SK-N-DZ (cell line): ENCODE measurements at places on chromosomes 7 and 10.

GRCh38 chr7:134823400-134823799 is 44.0 kb downstream of the CALD1 start:
- no peak for DNase-seq

- no peak for DNase-seq
These were observed 36.6 kb downstream of the ABCB5 start for GRCh38 chr7:20651960-20652544.

- peak; percentile 66 for DNase-seq
These were observed 745.1 kb upstream of the LRRTM3 start for GRCh38 chr10:66180581-66181318.

DNA sequence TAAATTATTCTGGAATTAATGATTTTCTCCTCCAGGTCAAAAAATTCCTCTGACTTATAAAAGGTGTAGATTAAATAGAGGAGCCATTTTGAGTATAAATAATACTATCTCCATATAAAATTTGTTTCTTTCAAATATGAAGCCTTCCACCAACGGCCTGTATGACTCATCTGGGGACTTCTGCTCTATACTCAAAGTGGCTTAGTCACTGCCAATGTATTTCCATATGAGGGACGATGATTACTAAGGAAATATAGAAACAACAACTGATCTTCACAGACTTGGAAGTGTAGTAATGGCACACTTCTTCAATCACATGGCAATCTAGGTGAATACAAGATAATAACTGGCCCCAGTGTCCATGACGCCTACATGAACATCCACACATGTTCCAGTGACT is 335.6 kb upstream of the HGF start:
- no peak for DNase-seq

DNA sequence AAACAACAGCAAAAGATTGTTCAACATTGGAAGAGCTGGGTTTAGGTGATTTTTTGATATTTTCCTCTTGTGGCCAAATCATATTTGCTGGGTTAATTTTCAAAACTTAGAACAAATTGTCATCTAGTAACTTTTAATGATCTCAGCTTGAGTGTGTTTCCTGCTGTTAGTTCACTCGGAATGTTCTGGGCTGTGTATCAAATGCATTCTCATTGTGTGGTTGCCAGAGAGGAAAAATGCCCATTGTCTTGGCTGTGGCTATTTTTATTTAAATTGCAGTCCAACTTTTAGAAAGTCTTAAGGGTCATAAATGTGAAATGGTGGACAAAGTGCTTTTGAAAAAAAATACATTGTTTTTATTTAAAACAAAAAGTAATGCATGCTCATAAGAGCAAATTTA is 542.0 kb downstream of the TNS3 start:
- DNase-seq = no peak

GRCh38 chr7:91239772-91240171 is 24.5 kb upstream of the FZD1 start:
- no peak for DNase-seq

- no peak for DNase-seq
These were observed 75.0 kb downstream of the GPR26 start for GRCh38 chr10:123741146-123741545.

GRCh38 chr7:4633012-4633411 is 49.1 kb upstream of the FOXK1 start:
- DNase-seq = no peak

DNA sequence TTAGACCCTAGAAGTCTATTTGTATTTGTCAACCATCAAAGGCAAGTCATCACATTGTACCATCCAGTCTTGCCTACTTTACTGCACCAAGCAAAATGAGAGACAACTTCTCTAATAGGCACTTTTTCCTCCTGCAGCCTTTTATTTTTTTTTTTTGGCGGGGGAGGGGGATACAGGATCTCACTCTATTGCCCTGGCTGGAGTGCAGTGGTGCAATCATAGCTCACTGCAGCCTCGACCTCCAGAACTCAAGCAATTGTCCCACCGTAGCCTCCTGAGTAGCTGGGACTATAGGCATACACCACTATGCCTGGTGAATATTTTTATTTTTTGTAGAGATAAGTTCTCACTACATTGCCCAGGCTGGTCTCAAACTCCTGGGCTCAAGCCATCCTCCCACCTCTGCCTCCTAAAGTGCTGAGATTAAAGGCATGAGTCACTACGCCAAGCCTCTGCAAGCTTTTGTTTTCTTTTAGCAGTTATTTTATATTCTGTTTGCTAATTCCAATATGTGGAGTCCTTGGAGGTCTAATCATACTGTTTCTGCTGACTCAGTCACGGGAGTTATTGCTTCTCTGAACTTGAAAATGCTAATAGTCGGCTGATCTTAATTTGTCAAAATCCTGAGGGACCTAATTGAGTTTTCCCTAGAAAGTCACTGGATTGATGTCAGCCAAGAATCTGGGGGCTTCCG is 14.2 kb downstream of the KPNA7 start:
- no peak for DNase-seq

- no peak for DNase-seq
These were observed 12.1 kb downstream of the OR9A4 start for GRCh38 chr7:141928146-141928844.

- DNase-seq = no peak
These were observed 3.2 kb upstream of the ZNF248 start for GRCh38 chr10:37860494-37861190.

GRCh38 chr7:121298831-121299239 is 30.0 kb upstream of the WNT16 start:
- DNase-seq = no peak

GRCh38 chr7:133973710-133974109 is 153.4 kb upstream of the LRGUK start:
- no peak for DNase-seq

- DNase-seq = no peak
These were observed 165.4 kb downstream of the CDC14C start for GRCh38 chr7:49089717-49090116.

DNA sequence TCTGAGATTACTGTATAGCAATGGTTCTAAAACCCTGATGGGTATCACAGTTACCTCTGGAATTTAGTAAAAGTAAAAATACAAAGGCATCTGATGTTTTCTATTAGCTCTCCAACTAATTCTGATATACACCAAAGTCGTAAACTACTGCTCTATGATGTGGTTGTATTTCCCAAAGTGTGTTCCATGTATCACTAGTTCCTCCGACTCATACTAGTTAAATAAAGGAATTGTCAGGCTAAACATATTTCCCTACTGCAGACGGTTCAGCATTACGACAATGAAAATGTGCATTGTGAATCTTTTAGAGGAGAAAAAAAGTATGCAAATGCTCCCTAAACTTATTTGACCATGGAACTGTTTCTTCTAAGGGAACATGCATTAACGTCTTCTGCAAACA is 38.9 kb downstream of the ZNF365 start:
- no peak for DNase-seq

DNA sequence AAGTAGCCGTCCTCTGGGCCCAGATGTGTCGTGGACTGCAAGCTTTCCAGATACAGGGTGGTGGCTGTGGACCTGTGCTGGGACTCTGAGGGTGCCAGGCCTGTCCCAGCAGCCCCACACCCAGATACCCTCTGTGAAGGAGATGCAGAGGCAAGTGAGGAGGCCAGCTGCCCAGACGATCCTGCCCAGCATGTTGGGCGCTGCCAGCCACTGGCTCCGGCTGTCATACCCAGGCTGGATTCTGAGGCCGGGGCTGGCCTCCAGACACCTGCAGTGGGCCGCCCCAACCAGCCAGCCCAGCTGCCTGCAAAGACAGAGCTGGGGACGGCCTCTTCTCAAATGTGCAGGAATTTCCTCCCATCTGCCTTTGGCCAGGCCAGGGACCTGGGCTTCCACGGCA is 39.1 kb upstream of the EBF3 start:
- DNase-seq = no peak

- DNase-seq = no peak
These were observed 920.1 kb upstream of the LRRN3 start for GRCh38 chr7:110170841-110171240.

- peak; percentile 54 for DNase-seq
These were observed 6.2 kb upstream of the MYL7 start for GRCh38 chr7:44147026-44147991.

DNA sequence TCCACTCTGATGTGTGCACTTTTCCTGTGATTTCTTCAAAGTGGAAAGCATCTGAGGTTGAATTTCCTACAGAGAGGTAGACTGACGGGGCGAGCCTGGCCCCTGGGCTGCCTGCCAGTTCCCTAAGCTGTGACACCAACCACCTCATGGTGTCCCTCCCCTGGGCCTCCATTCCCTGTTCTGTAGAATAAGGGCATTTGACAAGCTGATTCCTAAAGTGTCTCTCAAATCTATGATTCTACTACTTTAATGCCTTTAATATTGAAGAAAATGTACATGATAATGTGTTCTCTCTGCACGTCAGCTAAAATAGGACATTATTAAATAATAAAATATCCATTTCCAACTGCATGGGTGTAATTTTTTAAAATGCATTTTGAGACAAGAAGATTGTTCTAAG is 105.1 kb downstream of the SEC61G start:
- DNase-seq = no peak

DNA sequence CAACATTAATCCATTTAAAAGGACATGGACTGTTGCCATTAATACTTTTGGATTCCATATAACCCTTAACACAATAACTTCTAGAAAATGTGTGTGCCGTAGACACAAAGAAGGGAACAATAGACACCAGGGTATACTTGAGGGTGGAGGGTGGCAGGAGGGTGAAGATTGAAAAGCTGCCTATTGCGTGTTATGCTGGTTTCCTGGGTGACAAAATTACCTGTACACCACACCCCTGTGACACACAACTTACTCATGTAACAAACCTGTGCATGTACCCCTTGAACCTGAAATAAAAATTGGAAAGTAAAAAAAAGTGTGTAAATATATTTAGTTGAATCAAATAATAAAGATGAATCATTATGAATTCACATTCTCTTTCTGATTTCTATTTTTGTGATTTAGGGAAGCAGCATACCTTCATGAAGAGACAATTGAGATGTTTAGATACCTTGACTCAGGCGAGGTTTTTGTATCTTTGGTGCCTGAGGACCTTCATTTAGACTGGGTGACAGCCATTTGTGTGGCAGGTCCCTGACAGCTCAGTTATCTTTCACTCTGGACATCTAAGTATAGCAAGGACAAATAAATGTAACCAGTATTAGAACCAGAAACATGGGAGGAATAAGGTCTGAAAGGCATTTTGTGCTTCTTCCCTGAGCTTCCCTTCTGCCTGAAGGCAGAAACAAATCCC is 28.7 kb downstream of the GIMAP8 start:
- no peak for DNase-seq

- DNase-seq = no peak
These were observed 47.8 kb downstream of the SHH start for GRCh38 chr7:155764438-155764793.

DNA sequence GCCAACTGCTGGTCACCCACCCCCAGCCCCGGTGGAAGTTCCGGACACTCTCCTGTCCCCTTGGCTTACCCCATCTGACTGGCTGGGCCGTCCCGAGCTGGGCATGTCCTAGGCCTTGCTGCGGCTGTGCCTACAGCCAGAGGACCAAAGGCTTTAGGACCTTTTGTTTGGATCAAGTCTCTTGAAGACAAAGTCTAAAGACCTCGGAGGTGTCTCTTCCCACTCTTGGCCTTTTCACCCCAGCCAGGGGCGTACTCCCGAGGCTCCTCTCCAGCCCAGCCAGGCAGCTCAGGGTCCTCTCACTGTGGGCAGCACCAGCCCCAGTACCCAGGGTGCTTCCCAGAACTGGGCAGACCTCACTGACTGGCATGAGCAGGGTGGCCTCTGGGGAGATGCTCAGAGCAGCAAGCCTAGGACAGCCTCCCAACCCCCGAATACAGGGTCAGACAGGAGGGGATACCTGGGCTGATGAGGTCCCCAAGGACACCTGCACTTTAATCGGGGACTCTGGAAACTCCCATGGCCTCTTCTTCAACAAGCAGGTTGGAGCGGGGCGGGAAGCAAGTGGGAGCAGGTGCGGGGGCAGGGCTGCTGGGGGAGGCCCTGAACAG is 2.7 kb upstream of the PWWP2B start:
- DNase-seq = no peak

DNA sequence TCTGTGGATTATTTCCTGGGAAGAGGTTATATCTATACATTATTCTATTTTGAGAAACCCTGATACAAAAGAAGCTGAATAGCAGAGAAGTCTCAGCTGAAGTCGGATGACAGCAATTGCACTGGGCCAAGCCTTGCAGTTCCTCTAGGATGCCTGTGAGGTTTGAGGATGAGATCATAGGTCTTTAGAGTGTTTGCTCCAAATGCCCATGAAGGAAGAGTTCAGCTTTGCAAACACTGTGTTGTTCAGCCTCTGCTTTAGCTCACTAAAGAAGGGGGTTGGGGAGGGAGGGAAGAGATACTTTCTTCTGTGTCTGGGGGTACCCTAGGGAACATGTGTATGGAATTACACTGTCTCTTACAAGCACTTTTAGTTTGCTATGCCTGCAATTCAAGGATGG is 282.5 kb upstream of the NRP1 start:
- no peak for DNase-seq

GRCh38 chr10:13161857-13162271 is 506 bp downstream of the MCM10 start:
- DNase-seq = no peak

- no peak for DNase-seq
These were observed 2.7 kb upstream of the NRG3 start for GRCh38 chr10:81872206-81872862.
